SIG-M5 (cell line): ENCODE measurements at places on chromosomes 7 and 10.

DNA sequence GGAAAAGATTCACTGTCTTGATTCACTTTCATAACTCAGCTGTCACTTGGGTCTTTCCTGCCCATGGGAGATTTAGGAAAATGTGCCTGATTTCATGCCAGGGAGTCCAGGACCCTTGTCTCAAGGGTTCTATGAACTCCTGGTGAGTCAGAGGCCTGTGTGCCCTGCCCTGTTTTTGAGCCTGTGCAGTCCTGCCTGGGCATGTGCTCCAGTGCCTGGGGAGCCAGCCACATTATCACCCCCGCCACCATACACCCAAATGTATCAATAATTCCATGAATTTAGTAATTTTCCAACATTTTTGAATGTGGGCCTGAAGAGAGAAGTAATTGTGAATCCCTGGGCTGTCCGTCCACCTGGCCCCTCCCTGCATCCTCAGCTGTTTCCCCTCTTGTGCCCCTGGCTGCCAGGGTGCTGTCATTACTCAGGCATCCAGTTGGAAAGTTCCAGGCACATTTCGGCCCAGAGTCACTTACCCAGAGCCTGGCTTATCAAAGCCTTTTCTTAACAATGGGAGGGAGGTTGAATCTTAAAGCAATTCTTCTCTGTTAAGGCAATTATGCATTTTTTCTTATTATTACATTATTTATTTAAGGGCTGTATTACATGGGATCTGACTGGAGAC is 287.8 kb upstream of the CDC14C start:
- no peak for DNase-seq

DNA sequence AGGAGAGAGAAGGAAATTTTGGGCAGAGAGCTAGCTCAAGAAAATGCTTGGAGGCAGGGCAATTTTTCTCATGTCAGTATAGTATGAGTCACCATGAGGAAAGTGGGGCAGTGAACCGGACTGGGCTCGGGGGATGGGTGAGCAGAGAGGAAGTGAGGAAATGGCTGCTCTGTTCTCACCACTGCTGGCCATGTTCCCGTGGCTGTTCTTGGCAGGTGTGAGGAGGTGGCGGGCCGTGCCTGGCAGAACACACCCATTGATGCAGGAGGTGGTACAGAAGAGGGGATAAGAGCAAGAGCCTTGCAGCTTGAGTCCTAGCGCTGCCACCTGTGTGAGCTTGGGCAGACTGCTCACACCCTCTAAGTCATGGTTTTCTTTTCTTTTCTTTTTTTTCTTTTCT is 304.4 kb upstream of the LYZL1 start:
- DNase-seq = peak; percentile 38

- DNase-seq = no peak
These were observed 94.1 kb downstream of the PRKAG2 start for GRCh38 chr7:151782598-151783448.

DNA sequence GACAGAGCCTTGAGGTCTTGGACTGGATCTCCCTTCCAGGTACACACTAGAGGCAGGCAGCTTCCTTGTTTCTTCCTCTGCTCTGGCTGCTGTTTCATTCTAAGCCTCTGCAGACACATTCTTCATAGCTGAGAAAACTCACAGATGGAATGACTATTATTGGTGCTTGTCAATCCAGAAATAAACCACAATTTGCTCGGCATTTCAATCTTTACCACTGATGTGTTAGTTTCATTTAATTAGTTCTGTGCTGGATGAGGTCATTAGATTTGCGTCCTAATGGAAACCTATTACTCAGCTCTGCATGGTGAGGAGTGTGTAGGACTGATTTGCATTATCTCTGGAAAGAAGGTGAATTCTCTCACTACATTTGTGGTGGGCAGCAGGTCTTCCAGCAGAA is 392.5 kb downstream of the NRG3 start:
- DNase-seq = no peak

- no peak for DNase-seq
These were observed 14.4 kb upstream of the SPRN start for GRCh38 chr10:133438711-133439273.

- DNase-seq = no peak
These were observed 76.0 kb upstream of the ARMC3 start for GRCh38 chr10:22851865-22852239.

- no peak for DNase-seq
These were observed 117.9 kb downstream of the ELMO1 start for GRCh38 chr7:37330775-37331174.

GRCh38 chr10:113491967-113492565 is 60.8 kb upstream of the HABP2 start:
- no peak for DNase-seq

GRCh38 chr7:30815388-30815854 is 44.2 kb downstream of the MINDY4 start:
- no peak for DNase-seq

- no peak for DNase-seq
These were observed 9.1 kb downstream of the MMP21 start for GRCh38 chr10:125766511-125766910.

DNA sequence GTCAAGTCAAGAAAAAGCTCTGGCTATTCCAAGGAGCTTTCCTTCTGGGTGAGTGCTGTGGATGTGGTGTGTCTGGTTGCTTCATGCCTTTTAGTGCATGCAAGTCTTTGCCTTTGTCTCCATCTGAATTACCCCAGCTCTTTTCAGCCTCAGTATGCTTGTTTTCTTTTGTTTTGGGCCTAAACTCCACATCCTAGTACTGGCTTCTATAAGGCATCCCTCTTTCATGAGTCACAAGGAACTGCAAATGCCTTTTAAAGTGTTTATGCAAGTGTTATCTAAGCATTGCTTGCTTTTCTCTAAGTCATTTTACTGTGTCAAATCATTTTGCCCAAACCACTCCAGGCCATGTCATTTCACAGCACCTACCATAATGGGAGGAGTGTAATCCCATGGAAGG is 132.1 kb downstream of the PLCE1 start:
- no peak for DNase-seq

GRCh38 chr7:27994639-27995038 is 186.0 kb downstream of the JAZF1 start:
- no peak for DNase-seq

GRCh38 chr10:80614576-80615416 is 77.1 kb downstream of the SH2D4B start:
- DNase-seq = no peak

- no peak for DNase-seq
These were observed 22.9 kb upstream of the CACNB2 start for GRCh38 chr10:18117276-18117675.

DNA sequence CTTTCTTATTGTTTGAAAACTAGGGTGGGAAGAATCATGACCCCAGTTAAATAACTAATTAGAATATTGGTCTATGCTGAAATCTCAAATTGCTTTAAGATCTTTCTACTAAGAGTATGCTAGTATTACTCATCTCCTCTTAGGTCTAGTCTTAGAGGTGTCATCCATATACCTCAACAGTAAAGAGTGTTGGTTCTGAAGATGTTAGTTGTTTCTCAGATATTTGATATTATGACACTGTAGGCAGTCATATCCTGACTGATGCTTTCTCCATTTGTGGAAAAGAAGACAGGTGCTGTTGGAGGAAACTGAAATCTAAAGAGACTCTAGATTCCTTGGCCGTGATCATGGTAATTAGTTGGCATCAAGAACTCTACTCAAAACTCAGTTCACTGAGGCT is 21.2 kb downstream of the BPGM start:
- DNase-seq = no peak

GRCh38 chr7:97006055-97006815 is 882 bp downstream of the DLX6 start:
- no peak for DNase-seq

- no peak for DNase-seq
These were observed 165.7 kb downstream of the LRMDA start for GRCh38 chr10:75596930-75597620.

DNA sequence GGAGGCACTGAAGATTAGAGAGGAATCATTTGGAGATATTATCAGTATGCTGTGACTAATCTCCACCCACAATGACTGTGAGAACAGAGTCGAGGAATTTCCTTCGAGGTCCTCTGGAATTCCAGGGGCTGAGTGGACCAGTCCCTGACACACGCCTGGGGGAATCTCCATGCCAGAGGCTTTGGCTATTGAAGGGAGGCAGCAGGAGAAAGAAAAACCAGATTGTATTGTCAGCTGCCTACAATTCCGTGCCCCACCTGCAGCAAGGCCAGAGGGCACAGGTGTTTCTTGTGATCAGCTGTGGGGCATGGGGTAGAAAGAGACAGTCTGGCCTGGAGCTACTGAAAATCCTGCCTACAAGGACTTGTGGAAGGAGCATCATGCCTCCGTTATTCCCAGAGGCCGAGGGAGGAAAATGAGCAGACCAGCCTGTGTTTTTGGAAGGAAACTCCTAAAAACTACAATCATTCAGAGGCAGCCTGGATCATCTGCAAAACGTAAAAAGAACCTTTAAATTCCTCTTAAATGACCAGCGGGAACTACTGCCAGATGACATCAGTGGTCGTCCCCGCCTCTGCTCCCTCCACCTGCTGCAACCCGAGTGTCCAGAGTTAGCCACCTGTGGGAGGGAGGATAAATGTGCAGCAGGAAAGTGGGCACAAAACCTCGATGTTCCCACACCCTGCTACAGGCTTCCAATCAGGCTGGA is 25.4 kb upstream of the ANK3 start:
- DNase-seq = no peak

DNA sequence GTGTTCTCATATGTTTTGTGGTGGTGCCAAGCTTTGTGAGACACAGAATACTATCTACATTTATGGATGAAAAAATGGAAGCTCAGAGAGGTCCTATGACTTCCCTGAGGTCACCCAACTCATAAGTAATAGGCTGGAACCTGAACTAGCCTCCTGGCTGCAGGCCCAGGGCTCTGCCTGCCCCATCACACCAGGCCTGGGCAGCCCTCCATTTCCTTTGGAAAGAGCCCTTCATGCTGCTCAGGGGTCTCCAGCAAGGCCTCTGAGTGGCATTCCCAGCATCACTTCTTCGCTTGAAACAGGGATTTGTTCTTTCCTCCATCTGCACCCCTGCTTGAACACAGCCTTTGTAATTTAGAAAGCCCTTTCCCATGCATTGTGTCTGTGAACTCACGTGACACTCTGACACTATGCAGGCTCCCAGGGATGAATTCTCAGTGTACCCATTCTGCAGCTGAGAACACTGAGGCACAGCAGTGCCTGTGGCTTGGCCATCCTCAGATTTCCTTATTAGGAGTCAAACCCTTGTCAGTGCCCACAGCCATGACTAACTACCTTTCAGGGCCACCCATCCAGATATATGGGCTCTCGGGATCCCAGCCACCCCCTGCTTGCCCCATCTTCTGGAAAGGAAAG is 127.8 kb upstream of the PPIF start:
- DNase-seq = no peak

DNA sequence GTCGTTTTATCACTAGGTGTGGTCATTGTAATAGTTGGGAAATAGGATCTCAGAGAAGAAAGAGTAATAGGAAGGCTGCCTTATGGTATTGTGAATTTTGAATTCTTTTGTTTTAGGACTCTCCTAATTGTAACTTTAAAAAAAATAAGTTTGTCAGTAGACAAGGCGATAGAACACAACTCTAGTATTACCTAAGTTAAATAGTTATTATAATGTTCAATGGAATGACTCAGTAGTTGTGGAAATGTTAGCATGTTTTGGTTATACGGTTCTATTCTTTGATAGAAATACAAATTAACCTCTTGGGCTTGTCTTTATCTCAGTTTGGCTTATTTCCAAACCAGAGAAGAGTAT is 1.4 kb downstream of the DNAH11 start:
- no peak for DNase-seq

GRCh38 chr10:70563230-70563629 is 39.3 kb downstream of the PRF1 start:
- no peak for DNase-seq

- no peak for DNase-seq
These were observed 9.4 kb upstream of the PIK3CG start for GRCh38 chr7:106855540-106856132.

DNA sequence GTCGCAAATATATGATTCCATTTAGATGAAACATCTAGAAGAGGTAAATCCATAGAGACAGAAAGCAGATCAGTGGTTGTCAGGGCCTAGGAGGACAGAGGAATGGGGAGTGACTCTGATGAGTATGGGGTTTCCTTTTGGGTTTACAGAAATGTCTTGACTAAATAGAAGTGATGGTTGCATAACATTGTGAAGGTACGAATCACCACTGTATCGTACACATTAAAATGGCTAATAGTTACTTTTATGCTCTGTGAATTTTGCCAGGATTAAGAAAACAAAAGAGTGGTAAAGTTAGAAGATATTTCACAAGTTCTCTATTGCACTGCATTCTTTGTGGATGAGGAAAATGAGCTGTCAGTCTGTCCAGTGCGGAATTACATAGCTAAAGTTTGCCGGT is 407.4 kb downstream of the KCNMA1 start:
- DNase-seq = no peak

GRCh38 chr7:74206589-74207120 is 3.2 kb upstream of the LAT2 start:
- DNase-seq = no peak

DNA sequence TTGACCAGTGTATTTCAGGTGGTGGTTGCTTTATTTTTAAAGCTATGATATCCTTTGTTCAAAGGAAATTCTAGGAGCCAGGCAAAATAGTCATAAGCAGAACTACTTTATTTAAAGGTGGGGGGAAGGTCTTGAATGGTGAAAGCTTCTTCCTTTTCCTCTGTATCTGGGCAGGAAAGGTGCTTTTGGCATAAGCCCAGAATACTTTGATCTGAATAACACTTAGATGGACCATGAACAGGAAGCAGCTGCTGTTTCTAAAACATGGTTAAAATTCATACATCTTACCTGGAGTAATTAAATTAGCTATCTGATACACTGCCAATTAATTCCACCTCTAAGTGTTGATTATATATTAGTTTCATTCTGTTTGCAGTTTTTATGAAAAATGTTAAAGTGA is 13.3 kb downstream of the ZNF804B start:
- no peak for DNase-seq

- DNase-seq = no peak
These were observed 5.3 kb downstream of the CALU start for GRCh38 chr7:128744366-128744905.

GRCh38 chr10:5632446-5632845 is 33.9 kb downstream of the ASB13 start:
- no peak for DNase-seq

- DNase-seq = no peak
These were observed 51.2 kb downstream of the RNF32 start for GRCh38 chr7:156691764-156692163.

- no peak for DNase-seq
These were observed 34.7 kb downstream of the IMMP2L start for GRCh38 chr7:111527545-111527944.

- DNase-seq = no peak
These were observed 18.4 kb upstream of the PDGFA start for GRCh38 chr7:537911-538634.

DNA sequence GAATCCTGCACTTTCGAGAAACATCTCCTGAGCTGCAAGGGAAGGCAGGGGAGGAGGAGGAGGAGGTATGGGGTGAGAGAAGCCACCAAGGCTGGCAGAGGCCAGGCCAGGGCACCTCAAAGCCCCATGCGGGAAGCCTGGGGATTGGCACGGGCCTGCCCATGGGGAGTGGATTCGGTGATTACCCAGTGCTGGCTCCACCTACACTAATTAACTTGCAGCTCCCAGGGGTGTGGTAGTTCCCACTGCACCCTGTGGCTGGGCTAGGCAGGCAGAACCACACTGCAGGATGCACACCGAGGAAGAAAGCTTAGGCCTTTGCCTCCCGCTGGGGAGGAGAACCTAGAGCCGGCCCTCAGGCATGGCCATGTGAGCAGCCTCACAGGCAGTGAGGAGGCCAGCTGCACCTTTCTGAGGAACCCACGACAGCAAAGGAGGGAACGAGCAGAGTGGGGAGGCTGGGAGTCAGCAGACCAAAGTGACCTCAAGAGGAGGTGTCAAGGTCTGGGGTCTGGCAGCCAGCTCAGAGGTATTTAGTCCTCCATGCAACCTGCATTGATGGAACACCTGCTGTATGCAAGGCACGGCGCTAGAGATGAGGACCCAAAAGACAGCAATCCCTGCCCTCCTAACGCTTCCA is 27.2 kb downstream of the GRID1 start:
- no peak for DNase-seq
